ENCODE measurements at places on chromosomes 2 and 18.
A peak's percentile ranks its signal among the peaks of the same experiment; 100 is the strongest.

DNA sequence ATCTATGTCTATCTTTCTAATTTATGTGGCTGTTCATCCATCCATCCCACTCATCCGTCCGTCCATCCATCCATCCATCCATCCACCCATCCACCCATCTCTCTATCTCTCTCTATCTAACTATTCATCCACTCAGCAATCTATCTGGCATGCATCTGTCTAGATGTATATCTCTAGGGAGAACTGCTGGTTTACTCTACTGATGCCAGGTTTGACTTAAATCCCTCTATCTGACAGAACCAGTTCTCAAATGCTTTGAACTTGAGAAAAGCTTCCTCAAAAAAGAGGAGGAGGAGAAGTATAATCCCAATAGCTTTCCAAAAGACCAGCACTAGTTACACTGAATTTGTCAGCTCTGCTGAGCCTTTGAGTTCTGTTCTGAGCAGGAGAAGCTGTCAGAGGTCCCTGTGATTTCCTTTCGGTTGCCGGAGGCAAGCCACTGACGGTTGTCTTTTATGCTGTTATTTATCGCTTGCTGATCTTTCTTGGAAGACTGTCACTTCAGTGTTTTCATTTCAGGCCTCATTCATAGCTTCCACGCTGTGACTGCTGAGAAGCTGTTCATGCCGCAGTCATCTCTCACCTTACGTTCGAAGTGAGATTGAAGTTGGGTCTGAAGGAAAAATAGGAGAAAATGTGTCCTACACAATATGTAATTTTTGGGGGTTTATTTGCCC lies 129.4 kb upstream of the UXS1 start:
- ATAC-seq, result no peak

GRCh38 chr2:69149631-69150215 lies 136.7 kb downstream of the ANTXR1 start:
- no peak for ATAC-seq

DNA sequence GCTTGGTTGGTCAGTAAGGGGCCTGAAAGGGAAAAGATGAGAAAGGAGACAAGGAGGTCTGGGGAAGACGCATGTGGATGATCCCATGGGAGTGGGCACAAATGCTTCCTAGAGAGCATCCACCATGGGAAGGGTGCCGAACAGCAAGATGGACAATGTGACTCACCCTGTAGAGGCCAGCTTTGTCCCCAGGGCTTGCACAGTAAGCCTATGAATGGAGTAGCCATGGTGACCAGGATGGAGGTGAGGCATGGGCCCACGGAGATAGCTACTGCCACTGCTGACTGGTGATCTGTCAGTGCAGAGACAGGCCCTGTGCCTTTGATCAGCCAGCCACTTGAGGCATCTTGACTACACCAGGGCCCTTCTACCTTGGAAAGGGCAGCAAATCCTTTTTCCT lies 172.6 kb downstream of the HAUS1 start:
- no peak for ATAC-seq

GRCh38 chr2:120571015-120571728 lies 164.5 kb upstream of the GLI2 start:
- ATAC-seq, result no peak

DNA sequence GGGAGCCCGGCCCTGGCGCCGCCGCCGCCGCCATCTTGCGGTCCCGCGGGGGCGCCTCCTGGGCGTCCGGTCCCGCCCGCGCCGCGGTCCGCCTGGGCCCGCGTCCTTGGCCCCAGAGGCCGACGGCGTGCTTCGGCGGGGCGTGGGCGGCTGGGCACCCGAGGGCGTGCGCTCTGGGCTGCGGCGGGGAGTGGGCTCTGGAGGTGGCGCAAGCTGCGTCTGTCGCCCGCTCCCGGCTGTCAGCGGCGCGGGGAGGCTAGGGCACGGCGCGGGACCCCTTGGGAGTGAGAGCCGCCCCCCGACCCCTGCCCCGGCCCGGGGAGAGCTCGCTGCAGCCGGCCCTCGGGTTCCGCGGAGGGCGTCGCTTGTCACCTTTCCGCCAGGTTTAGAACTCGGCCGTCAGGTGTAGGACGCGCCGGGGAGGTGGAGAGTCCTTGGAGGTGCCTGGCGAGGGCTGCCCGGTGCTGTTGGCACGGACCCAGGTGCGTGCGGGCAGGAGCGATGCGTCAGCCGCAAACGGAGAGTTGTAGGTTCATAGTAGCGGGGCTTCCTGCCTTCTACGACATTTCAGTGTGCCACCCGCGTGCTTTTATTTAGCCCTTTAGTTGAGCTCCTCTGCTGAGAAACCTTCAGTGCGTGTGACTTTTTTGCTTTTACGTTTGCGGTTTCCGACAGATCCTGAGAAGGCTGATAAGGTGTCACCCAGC lies 921 bp downstream of the VAPA start:
- peak; percentile 34 for ATAC-seq

All from activated CD4-positive, CD25-positive, alpha-beta regulatory T cell treated with anti-CD3 and anti-CD28 coated beads, Interleukin-2, amount 50 U/mL, for 24 hours (primary cell).